ENCODE measurements at places on chromosomes 6 and 20. TPM values are rescaled to one million over a fixed set of nuclear protein-coding genes. Genes with fewer than 3 reads are reported as not detected.

- H3K27me3 ChIP-seq, result no peaks in the 10 kb centered on the region
- H3K4me1 ChIP-seq, result no peaks in the 10 kb centered on the region
- no peak for DNase-seq
- no peaks in the 10 kb centered on the region for H3K36me3 ChIP-seq
Observed at GRCh38 chr6:168938546-168938945, 315.1 kb downstream of the THBS2 start.

- no peaks in the 10 kb centered on the region for H3K27me3 ChIP-seq
- H3K4me3 ChIP-seq, result no peak overlapping the region
- no peak overlapping the region for H3K27ac ChIP-seq
Observed at GRCh38 chr6:112557435-112557834, 210.3 kb downstream of the RFPL4B start.

- no peaks in the 10 kb centered on the region for H3K36me3 ChIP-seq
- no peaks in the 10 kb centered on the region for H3K27me3 ChIP-seq
- H3K27ac ChIP-seq, result no peak overlapping the region
- DNase-seq, result no peak
- H3K4me1 ChIP-seq, result no peaks in the 10 kb centered on the region
Observed at GRCh38 chr6:138663892-138664291, 109.7 kb upstream of the CCDC28A start.

Gene DOK5
- total RNA-seq, result 0.85 TPM

Gene LAMA2
- 0.59 TPM for total RNA-seq

Gene MYBL2
- 2.7 TPM for total RNA-seq

All from naive thymus-derived CD4-positive, alpha-beta T cell (primary cell).